ENCODE measurements at places on chromosomes 16 and 17.

- no peak for DNase-seq
Observed at GRCh38 chr17:74754832-74755231, 6.4 kb downstream of the NHERF1 start.

GRCh38 chr16:46793841-46794240 lies 37.1 kb downstream of the C16orf87 start:
- no peak for DNase-seq

DNA sequence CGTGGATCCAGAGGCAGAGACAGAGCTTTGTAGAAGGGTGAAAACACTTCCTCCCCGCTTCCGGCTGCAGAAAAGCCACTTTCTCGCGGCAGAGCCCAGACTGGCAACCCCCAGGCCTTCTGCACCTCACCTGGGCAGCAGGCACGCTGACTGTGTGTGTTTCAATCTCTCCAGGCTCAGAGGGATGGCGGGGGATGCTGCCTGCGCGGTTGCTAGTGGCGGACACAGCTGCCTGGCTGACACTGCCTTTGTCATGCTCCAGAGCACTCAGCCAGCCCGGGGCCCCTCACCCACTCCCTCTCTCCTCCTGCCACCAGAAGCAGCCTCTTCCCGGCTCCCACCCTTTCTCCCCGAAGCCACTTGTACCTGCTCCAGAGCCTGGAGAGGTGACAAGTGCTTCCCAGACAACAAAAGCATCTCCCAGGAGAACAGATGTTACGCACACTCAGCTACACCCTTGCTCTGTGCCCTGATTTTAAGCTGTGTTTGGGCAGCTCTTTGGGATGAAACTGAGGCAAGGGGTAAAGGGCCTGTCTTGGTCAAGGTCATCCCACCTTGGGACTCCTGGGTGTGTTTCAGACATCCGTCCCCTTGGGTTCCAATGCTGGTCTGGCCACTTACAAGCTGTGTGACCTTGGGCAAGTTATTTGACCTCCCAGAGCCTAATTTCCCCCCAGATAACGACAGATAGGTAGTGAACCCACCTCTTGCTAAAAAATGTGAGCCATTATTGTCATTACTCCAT lies 9.2 kb upstream of the GLIS2 start:
- DNase-seq, result no peak

DNA sequence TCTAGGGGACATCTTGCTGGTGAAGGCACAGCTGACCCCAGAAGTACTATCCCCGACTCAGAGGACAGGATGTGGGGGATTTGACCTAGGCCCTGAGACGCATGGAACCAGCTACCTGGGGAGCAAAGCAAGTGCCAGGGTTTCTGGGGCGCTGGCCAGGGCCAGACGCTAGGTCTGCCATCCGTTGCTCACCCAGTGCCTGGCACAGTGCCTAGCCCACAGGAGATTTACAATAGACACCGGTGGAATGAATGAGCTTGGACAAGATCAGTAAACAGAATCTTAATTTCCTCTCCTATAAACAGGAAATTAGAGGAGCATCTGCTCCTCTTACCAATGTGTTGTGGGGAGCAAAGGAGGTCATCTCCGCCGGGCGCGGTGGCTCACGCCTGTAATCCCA lies 5.0 kb downstream of the RPRML start:
- no peak for DNase-seq

- no peak for DNase-seq
Observed at GRCh38 chr16:84726669-84727467, 27.1 kb downstream of the USP10 start.

DNA sequence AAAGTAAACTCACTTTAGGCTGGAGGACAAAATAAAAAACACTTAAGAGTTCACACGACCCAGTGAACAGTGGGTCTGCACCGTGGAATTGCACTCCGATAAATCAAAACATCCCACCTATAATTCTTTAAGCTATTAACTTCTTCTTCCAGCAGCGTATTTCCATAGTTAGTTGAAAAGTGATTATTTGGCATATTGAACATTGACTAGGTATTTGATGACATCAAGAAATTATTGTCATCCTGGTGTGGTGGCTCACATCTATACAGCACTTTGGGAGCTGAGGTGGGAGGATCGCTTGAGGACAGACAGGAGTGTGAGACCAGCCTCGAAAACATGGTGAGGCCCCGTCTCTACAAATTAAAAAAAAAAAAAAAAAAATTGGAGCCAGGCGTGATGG lies 23.4 kb downstream of the IGF2BP1 start:
- DNase-seq, result no peak

DNA sequence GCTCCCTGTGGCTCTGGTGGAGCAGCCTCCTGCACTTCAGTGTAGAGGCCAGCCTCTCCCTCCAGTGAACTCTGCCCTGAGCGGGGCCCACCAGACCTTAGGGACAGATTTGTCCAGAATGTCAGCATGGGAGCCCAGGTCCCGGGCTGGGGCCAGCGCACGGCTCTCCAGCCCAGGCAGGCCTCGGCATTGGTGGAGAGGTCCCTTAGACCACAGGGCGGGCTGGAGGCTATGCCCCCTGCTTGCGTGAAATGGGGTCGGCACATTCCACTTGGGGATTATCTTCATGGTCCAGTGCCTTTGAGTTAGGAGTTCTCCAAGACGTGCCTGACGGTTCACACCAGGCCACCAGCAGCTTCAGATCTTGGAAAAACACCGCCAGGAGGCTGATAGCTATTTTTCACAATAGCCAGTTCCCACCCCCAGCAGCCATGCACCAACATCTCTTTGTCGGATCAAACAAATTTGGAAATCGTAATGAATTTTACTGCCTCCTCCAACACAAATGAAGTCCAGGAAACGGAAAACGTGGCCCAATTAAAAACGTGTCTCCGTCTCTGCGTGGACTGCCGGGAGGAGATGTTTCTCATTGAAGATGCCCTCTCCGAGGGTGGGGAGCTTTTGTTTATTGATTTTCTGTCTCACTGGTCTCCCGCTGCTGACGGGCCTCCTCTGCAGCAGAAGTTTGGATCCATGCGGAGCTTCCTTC lies 110.0 kb upstream of the CIBAR2 start:
- DNase-seq, result no peak

GRCh38 chr17:12995106-12995895 lies 22.5 kb downstream of the ELAC2 start:
- no peak for DNase-seq

Measured in fibroblast of mammary gland (primary cell).